Adrenal gland (tissue), 19 donors: ENCODE measurements at places on chromosomes 7 and 10. TPM values are rescaled to one million over a fixed set of nuclear protein-coding genes. Genes with fewer than 3 reads are reported as not detected.

GRCh38 chr10:132113206-132113605, 47.5 kb downstream of the JAKMIP3 start:
- no peak overlapping the region for H3K4me3 ChIP-seq
- no peak for DNase-seq
- no peak overlapping the region for H3K27ac ChIP-seq

The CYP26A1 gene
- total RNA-seq: 0.06 TPM

DNA sequence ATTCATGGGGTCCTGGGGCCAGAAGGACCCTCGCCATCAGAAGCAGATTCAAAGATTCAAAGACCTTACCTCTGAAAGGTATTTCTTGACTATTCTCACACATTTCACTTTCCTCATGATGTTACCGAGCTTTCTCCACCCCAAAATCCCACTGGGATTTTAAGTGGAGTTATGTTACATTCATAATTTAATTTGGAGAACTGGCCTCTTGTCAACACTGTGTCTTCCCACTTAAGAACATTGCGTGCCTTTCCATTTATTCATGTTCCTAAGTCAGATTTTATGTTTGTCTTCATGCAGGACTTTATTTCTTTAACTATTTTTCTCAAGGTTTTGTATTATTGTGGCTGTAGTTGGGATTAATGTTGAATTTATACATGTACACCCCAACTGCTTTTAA, 123.5 kb upstream of the BMPER start:
- H3K27me3 ChIP-seq: no peaks in the 10 kb centered on the region
- H3K27ac ChIP-seq: no peak overlapping the region
- H3K36me3 ChIP-seq: no peaks in the 10 kb centered on the region
- no peak for DNase-seq
- H3K4me3 ChIP-seq: no peak overlapping the region

The VAX1 gene
- total RNA-seq: not detected

The NRG3 gene
- total RNA-seq: 2.7 TPM

The KLF14 gene
- 0.66 TPM for total RNA-seq

DNA sequence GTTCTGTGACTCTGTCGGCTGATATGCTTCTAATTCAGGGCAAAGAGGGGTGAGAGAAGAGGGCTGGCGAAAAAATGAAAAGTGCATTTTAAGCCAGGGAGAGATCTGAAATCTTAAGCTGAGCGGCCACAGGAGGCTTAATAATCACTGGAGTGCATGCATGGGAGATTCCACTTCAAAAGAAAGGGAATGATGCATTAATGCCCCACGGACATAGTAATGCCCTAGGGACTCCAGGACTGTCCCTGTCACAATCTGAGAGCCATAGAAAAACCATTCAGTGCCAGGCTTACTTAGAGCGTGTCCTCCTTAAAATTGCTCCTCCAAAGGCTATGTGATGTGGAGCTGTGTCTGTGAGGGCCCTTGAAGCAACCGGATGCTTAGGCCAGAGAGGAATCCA, 75.1 kb downstream of the NHLRC2 start:
- H3K27me3 ChIP-seq: no peaks in the 10 kb centered on the region
- H3K27ac ChIP-seq: no peak overlapping the region
- H3K4me3 ChIP-seq: no peak overlapping the region
- H3K36me3 ChIP-seq: no peaks in the 10 kb centered on the region

The OR2A42 gene
- total RNA-seq: 0.11 TPM

- no peaks in the 10 kb centered on the region for H3K36me3 ChIP-seq
- no peak overlapping the region for H3K27ac ChIP-seq
Observed at GRCh38 chr10:30518907-30519306, 84.9 kb downstream of the MAP3K8 start.

DNA sequence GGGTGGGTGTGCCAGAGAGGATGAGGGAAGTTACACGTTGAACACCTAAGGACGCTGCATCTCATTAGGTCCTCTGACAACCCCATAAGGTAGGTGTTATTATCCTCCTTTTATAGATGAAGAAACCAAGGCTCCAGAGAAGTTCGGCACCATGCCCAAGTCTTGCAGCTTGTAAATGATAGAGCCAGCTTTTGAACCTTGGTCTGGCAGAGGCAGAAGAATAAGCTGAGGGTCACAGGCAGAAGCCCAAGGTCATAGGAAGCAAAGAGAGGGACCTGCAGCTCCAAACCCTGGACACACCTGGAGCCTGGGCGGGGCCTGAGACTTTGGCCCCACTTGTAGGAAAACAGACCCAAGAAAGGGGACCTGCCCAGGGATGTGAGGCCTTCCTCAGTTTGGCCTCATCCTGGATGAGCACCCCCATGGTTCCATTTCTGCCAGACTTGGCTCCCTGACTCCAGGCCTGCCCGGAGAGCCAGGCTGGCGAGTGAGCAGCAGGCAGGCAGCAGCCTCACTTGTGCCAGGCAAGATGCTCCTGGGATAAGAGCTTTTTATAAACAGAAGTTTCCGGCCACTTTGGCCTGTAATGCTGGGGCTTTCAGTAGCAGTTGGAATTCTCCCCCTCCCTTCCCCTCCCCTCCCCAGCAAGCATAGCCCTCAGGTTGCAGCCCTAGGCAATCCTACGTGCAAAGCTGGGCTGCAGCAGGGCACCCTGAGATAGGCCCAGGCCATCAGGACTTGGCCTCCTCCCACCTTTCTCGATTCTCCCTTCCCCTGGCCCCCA, 2.4 kb downstream of the KCNH2 start:
- no peaks in the 10 kb centered on the region for H3K4me1 ChIP-seq
- no peaks in the 10 kb centered on the region for H3K36me3 ChIP-seq
- no peak for DNase-seq
- H3K27me3 ChIP-seq: peaks cover 30% of the 10 kb centered on the region
- peak overlapping the region; percentile 63 for H3K27ac ChIP-seq
- H3K4me3 ChIP-seq: no peak overlapping the region

The ABI1 gene
- total RNA-seq: 38.9 TPM

The MMP21 gene
- total RNA-seq: not detected

- no peak for DNase-seq
- no peaks in the 10 kb centered on the region for H3K36me3 ChIP-seq
- H3K4me3 ChIP-seq: no peak overlapping the region
- H3K27ac ChIP-seq: no peak overlapping the region
Observed at GRCh38 chr10:77498210-77498609, 139.4 kb downstream of the KCNMA1 start.

DNA sequence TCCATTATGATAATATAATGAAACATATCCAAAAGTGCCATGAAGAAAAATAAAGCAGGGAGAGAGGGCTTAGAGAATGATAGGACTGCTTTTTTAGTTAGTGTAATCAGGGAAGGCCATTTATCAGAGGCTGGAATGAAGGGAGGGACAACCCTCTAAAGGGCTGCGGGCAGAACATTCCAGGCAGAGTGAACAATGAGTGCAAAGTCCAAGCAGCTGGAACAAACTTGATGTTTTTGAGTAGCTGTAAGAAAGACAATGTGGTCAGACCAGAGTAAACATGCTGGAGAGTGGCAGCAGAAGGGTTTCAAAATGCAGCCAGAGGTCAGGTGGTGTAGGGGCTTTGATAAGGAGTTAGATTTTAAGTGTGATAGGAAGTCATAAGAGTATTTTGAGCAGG, 65.6 kb upstream of the CCDC6 start:
- DNase-seq: no peak
- H3K36me3 ChIP-seq: no peaks in the 10 kb centered on the region
- H3K4me3 ChIP-seq: no peak overlapping the region
- H3K4me1 ChIP-seq: no peaks in the 10 kb centered on the region
- H3K27me3 ChIP-seq: no peaks in the 10 kb centered on the region
- H3K27ac ChIP-seq: no peak overlapping the region

The ANXA8L1 gene
- total RNA-seq: not detected

The PPP1R9A gene
- 73.7 TPM for total RNA-seq

The HMX3 gene
- total RNA-seq: not detected

- H3K4me3 ChIP-seq: peak overlapping the region; percentile 72
- no peak for DNase-seq
- no peaks in the 10 kb centered on the region for H3K36me3 ChIP-seq
- peaks cover 12% of the 10 kb centered on the region for H3K4me1 ChIP-seq
- no peaks in the 10 kb centered on the region for H3K27me3 ChIP-seq
Observed at GRCh38 chr10:29734640-29734961, 99.8 kb upstream of the SVIL start.

The EVX1 gene
- total RNA-seq: not detected

The UCMA gene
- not detected for total RNA-seq

DNA sequence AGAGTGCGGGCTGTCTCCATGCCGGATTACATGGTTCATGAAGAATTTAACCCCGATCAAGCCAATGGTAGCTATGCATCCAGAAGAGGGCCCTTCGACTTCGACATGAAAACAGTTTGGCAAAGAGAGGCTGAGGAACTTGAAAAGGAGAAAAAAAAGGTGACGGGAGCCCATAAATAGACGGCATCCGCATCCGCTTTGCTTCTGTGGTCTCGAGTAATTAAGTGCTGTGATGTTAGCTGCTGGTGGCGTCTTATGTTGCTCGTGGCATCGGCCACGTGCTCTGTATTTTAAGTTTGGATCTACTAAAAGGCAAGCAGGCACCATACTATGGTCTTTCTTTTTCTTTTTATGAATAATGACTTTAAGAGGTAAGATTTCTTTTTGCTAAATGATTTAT, 11.1 kb downstream of the C7orf57 start:
- DNase-seq: no peak
- H3K27ac ChIP-seq: no peak overlapping the region
- H3K36me3 ChIP-seq: no peaks in the 10 kb centered on the region
- H3K27me3 ChIP-seq: no peaks in the 10 kb centered on the region
- H3K4me1 ChIP-seq: no peaks in the 10 kb centered on the region
- H3K4me3 ChIP-seq: no peak overlapping the region

- no peaks in the 10 kb centered on the region for H3K36me3 ChIP-seq
- H3K4me3 ChIP-seq: no peak overlapping the region
- no peaks in the 10 kb centered on the region for H3K27me3 ChIP-seq
- H3K27ac ChIP-seq: no peak overlapping the region
Observed at GRCh38 chr7:24297362-24297761, 13.4 kb downstream of the NPY start.

The CCDC146 gene
- 6.5 TPM for total RNA-seq

The PLCE1 gene
- total RNA-seq: 4.8 TPM

- no peak overlapping the region for H3K27ac ChIP-seq
- H3K27me3 ChIP-seq: no peaks in the 10 kb centered on the region
- H3K4me1 ChIP-seq: no peaks in the 10 kb centered on the region
- H3K4me3 ChIP-seq: no peak overlapping the region
- DNase-seq: no peak
Observed at GRCh38 chr10:51047857-51048256, 26.4 kb upstream of the PRKG1 start.

GRCh38 chr7:159116581-159117339, 27.9 kb downstream of the VIPR2 start:
- no peak overlapping the region for H3K27ac ChIP-seq
- no peaks in the 10 kb centered on the region for H3K36me3 ChIP-seq
- H3K4me3 ChIP-seq: no peak overlapping the region
- no peaks in the 10 kb centered on the region for H3K4me1 ChIP-seq
- DNase-seq: no peak

The SLC16A12 gene
- 0.25 TPM for total RNA-seq

GRCh38 chr7:90736968-90737939, 141.1 kb downstream of the CDK14 start:
- H3K27me3 ChIP-seq: no peaks in the 10 kb centered on the region
- no peak overlapping the region for H3K27ac ChIP-seq
- no peak for DNase-seq

GRCh38 chr10:101114646-101115045, 16.5 kb upstream of the TLX1 start:
- DNase-seq: no peak
- no peaks in the 10 kb centered on the region for H3K4me1 ChIP-seq
- H3K36me3 ChIP-seq: no peaks in the 10 kb centered on the region
- no peak overlapping the region for H3K27ac ChIP-seq
- peaks cover 29% of the 10 kb centered on the region for H3K27me3 ChIP-seq

GRCh38 chr7:50303335-50304128, 984 bp upstream of the IKZF1 start:
- H3K27me3 ChIP-seq: peaks cover 28% of the 10 kb centered on the region
- H3K4me1 ChIP-seq: no peaks in the 10 kb centered on the region
- no peaks in the 10 kb centered on the region for H3K36me3 ChIP-seq
- H3K27ac ChIP-seq: no peak overlapping the region

DNA sequence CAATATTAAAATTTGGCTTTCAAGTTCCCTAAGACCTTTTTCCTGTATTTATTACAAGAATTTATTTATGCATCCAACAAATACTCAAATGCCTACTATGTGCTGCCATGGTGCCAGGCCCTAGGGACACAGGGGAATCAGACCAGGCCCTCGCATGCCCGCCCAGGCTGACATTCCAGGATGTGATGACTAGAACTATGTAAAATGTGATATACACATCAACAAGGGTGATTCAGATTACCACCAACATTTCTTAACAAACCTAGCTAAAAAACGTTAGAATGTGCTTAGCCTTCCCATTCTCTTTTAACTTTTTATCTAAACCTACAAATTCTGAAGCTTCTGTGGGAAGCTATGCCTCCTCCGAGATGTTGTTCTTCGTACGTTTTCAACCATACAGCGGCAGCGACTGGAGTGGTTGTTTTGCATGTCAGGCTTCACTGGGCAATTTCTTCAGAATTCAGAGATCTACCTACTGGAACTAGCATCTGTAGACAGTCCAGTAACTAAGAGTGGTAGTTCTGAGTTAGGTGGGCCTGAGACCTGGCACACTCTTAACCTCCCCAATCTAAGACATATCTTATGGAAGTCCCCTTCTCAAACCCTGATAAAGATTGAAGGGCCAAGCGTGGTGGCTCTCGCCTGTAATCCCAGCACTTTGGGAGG, 22.1 kb downstream of the GNA12 start:
- peaks cover 24% of the 10 kb centered on the region for H3K4me1 ChIP-seq
- DNase-seq: peak; percentile 58
- H3K4me3 ChIP-seq: no peak overlapping the region
- no peaks in the 10 kb centered on the region for H3K36me3 ChIP-seq

DNA sequence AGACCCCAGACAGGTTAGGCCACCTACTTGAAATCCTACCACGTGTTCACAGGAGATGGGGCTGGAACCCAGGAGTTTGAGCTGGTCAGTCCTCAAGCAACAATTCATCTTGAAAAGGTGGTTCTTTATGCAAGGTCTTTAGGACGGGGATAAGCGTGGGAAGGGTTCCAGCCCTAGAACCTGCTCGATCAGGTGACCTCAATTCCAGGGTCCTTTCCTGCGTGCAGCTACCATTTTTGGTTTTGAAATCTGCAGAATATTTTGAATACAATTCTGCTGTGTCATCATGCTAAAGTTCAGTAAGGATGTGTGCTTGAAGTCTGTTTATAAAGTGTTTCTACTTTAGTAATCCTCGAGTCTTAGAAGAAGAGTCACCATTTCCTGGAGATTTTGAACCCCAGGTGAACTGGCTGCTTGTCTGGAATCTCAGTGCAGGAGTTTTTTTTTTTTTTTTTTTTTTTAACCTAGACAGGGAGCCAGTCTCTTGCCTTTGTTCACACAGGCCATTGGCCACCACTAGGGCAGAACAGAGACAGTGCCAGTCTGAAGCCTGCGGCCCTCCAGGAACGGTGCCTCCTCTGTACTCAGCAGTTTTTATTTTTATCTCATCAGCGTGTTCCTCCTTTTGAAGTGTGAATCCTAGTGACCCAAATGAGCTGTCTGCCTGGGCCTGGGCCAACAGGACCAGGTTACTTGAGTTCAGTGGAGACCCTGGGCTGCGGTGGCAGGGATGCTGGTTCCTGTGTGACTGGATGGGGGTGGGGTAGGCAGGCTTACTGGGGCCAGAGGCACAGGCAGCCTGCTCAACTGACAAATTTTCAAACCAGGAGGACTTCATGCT, 54.6 kb downstream of the EEPD1 start:
- H3K27ac ChIP-seq: peak overlapping the region; percentile 11
- H3K4me1 ChIP-seq: peaks cover 38% of the 10 kb centered on the region
- DNase-seq: peak; percentile 82
- H3K36me3 ChIP-seq: no peaks in the 10 kb centered on the region
- no peaks in the 10 kb centered on the region for H3K27me3 ChIP-seq
- H3K4me3 ChIP-seq: no peak overlapping the region
